Stimulated activated CD4-positive, alpha-beta T cell treated with anti-CD3 and anti-CD28 coated beads, Interleukin-15, amount 100 ng/mL, for 1 hour (primary cell): ENCODE measurements at places on chromosomes 5 and 9.

DNA sequence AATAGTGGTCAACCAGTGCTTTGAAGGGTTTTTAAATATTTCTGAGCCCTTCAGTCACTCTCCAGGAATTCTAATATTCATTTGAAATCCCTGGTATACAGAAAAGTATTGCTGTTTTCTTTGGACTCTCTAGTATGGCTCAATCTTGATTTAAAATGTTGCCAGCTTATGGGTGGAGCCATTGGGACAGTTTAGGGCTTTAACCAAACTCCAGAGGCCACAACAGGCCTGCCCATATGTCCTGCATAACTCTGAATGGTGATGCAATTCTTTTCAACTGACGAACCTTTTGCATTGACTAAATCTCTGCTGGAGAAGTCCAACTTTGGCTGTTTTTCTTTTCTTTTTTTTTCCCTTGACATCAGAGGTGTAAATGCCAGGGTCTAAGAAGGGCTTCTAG lies 10.3 kb upstream of the ANKHD1 start:
- DNase-seq, result no peak

- DNase-seq, result no peak
Measured at GRCh38 chr9:14511452-14511851, 181.8 kb downstream of the ZDHHC21 start.

DNA sequence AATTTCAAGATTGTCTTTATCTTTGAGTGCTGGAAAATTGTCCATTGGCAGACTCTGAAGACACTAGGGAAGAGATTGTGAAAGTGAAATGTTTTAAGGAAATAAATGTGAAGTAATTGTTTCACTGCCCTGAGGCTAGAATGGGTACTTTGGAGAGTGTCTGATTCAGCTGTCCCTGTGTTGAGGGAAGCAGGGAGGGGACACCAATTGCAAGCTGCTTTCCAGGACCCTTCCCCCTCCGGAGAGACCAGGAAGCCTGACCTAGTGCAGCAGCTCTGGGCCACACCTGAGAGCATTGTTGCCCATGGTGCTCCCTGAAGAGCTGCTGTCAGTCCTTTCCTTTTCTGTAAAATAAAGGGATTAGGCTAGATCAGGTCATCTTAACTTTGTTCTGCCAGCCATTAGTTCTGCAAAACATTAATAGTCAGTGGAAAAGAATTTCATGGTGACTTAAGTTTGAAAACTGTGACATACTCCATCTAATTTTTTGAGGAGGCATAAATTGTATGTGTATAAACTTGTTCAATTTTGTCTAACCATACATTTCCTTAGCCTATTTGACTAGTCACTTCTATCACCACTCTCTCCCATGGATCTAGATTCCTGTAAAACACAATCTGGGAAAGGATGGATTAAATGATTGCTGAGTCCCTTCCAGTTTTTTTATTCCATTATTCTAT lies 18.8 kb downstream of the MAP1B start:
- DNase-seq, result no peak

- DNase-seq, result no peak
Measured at GRCh38 chr5:180160789-180161188, 48.2 kb downstream of the RASGEF1C start.

DNA sequence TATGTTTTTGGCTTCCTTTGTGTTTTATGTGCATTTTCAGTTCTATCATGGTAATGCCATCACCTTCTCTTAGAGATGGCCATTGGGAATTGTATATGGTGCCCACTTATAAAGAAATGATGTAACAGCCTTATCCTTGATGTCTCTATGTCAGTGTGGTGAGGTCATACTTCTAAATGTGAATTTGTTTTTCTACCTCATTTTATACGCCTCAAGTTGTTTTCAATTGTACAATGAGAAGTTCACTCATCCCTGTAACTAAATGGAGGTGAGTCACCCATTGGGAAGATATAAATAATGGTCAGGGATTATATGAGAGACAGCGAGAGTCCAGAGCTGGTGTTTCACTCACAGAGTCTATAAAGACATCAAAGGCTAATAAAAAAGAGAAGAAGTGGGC lies 402.4 kb downstream of the AGTPBP1 start:
- no peak for DNase-seq

DNA sequence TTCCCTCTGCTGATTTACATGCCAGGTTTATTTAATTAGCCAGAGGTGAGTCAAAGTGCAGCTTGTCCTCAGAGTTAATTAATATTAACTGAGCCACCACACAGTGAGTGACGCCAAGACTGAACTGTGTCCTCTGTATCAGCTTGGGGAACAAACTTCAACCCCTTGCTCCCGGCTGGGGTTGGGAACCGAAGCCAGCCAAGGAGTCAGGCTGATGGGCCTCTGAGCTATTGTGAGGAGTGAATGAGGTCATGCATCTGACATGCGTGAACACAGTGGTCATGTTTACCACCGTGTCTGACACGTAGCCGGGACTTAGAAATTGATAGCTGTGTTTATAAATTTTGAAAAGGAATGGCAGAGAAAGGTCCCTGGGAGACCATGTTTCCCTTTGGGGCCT lies 17.1 kb downstream of the IGIP start:
- DNase-seq, result no peak

GRCh38 chr9:128082151-128082550 lies 14.1 kb downstream of the SLC25A25 start:
- DNase-seq, result no peak

GRCh38 chr5:135930029-135930948 lies 24.5 kb downstream of the LECT2 start:
- no peak for DNase-seq

DNA sequence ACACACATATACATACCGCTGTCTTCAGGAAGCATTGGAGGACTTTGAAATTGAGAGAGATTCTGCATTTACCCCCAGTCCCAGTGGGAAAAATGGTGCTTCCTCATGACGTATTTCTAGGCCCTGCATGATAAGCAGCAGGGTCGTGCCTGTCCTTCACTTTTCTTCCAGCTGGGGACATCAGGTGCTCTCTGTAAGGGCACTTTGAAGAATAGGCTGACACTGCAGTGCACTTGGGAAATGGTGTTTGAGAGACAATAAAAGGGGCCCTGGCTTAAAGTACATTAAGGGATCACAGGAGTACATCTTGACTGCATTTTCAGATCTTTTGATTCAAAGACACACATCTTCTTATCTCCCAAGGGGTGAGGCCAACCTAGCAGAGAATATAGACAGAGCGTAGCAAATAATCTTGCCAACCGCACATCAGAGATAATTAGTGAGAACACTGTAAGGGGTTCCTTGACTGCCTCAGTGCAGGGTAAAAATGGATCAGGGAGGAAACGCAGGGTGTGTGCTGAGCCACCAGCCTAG lies 437.9 kb downstream of the CSNK1G3 start:
- DNase-seq, result no peak

DNA sequence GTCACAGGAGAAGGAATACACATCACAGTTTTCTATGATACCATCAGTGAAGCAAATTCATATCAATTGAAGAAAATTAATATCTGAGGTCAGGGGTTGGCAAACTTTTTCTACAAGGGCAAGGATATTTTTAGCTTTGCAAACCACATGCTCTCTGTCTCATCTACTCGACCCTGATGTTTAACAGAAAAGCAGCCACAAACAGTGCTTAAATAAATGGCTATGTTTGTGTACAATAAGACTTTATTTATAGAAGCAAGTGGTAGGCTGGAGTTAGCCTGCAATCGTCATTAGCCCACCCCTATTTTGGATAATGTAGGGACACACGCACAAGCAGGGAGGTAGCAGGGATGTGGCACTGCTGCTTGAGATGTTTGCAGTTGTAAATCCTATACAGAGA lies 251.4 kb downstream of the CETN3 start:
- DNase-seq, result no peak

GRCh38 chr5:133240425-133241091 lies 188.7 kb downstream of the HSPA4 start:
- DNase-seq, result no peak

DNA sequence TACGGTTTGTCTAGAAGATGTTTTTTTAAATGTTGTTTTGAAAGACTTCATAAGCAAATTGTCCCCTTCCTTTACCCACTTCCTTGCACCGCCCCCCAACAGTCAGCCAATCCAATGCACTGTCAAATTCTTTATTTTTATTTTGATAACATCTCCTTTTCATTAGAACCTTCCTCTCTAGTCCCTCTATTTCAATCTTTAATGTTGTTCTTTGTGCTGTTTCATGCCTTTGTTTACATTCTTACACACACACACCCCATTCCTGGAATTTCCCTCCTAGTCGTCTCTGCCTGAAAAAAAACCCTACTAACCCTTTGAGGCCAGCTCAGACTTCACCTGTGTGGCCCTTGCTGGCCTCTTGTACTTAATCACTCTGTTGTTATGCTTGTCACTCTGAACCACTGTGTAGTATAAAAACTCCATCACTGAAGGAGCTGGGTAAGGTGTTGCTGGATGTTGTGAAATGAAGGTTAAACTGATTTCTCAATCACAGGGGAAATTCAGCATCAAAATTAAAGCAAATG lies 133.4 kb downstream of the UGCG start:
- no peak for DNase-seq

DNA sequence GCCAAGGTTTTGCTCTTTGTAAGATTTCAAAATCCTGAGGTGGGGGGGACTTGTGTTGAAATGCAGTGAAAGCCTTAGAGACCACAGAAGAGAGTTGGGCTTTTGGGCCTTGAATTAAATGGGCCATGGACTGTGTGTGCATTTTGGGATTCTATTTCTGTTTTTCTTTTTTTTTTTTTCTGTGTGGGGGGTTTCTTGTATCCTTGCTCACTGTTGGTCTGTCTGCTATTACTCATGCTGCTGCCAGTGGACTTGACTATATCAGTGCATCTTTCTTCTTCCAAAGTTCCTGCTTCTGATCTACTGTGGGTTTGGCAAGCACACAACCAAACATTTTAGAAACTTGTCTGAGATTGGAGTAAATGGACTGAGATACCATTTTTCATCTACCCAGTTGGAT lies 344.9 kb downstream of the ARL15 start:
- DNase-seq, result no peak

DNA sequence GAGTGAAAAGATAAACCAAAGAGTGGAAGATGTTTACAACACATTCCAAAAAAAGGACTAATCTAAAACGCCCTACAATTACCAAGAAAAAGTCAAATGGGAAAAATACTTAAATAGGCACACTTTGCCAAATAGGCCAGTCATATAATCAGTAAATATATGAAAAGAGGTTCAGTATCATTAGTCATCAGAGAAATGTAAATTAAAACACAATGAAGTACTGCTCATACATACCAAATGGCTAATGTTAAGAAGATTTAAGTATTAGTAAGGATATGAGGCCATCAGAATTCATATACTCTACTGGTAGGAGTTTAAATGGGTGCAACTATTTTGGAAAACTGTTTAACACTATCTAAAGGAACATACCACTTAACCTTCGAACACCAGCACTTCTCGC lies 47.6 kb downstream of the ZDHHC21 start:
- DNase-seq, result no peak

DNA sequence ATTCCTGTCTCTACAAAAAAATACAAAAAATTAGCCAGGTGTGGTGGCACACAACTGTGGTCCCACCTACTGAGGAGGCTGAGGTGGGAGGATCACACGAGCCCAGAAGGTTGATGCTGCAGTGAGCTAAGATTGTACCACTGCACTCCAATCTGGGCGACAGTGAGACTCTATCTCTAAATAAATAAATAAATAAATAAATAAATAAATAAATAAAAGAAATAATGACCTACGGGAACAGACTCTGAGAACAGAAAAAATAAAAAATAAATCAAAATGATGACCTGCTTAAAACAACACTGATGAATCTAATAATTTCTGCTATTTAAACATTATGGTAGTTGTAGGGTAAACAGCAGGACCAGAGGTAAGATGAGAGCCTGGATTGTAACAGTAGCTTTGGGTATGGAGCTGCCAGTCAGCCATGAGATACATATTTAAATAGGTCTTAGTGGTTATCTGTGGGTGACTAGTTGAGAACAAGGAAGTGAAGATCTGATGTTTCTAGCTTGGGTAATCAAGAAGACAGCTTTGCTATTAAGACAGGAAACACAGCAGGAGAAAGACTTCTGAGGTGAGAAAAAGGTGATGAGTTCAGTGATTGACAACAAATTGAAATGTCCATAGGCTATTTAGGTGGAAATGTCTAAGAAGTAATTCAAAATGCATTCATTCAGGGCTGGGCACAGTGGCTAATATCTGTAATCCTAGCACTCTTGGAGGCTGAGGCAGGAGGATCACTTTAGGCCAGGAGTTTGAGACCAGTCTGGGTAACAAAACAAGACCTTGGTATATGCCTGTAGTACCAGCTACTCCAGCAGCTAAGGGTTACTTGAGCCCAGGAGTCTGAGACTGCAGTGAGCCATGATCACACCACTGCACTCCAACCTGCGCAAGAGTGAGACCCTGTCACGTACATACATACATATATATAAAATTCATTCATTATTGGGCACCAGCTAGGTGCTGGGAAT lies 11.0 kb downstream of the RNF145 start:
- DNase-seq, result no peak

- no peak for DNase-seq
Measured at GRCh38 chr9:131701789-131702337, 38.0 kb downstream of the RAPGEF1 start.

DNA sequence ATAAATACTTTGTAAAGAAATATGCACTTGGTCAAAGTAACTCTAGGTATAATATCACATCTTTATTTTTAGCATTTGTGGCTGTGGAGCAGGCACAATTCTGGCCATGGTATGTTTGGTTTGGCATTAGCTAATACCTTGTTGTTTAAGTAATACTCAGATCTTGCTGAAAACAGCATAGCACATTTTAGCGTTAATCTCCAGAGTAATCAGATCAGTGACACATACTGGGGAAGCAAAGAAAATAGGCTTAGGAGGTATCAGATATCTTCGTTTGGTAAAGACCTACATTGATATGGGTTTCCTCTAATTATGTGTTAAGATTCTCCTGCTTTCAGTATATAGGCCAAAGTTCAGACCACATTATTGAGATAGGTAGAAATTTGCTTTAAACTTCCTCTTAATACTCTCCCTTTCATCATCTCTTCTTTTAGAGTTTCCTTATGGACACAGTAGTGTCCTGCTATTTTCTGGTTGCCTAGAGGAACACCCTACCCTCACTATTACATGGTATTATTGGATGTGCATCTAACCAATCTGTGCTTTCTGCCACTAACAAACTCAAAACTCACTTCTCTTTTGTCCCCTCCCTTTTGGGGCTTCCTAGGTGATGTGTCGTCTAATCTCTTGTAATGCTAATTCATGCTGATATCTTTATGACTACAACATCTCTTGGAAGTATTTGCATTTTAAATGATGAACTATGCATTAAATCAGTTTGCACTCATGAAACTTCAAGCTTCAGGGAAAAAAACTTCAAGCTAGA lies 437.3 kb upstream of the ADAMTSL1 start:
- DNase-seq, result no peak

DNA sequence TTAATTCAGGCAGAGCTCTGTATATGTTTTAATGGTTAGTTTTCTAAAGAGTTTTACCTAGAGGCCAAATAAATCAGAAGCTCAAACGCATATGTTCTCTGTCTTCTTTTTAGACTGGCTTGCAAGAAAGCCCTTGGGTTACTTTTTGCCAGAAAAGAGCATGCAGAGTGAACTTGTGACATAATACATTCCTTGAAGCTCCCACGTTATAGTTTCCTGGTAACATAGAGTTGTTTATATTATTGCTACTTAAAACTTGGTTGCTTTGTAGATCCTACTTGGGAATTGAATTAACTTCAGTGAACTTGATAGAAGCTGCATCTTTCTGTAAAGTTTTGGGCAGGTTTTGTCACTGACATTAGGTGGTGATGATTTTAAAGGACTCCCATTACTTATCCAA lies 102.9 kb downstream of the C9orf152 start:
- DNase-seq, result no peak

GRCh38 chr9:117178596-117179375 lies 236.1 kb downstream of the ASTN2 start:
- no peak for DNase-seq
